Cardiac fibroblast (primary cell): ENCODE measurements at places on chromosomes 5 and 9.

GRCh38 chr5:130571076-130571475 lies 594.0 kb downstream of the HINT1 start:
- DNase-seq = peak; percentile 47

GRCh38 chr9:121331992-121332685 lies 37.9 kb downstream of the STOM start:
- DNase-seq = peak; percentile 64

DNA sequence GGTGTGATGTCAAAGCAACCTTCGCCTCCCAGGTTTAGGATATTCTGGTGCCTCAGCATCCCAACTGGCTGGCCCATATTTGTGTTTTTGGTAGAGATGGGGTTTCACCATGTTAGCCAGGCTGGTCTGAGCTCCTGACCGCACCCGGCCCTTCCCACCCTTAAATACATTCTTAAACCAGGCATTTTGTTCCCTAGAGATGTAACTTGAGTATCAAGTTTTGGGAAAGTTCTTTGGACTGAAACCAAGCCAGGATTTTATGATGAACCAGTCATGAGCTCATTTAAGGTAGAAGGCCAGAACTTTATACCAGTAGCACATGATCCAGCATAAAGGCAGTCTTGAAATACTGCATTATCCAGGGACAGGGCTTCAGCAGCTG lies 3.5 kb downstream of the RPL7A start:
- no peak for DNase-seq

- DNase-seq = no peak
Measured at GRCh38 chr9:134460206-134460605, 134.0 kb downstream of the RXRA start.

DNA sequence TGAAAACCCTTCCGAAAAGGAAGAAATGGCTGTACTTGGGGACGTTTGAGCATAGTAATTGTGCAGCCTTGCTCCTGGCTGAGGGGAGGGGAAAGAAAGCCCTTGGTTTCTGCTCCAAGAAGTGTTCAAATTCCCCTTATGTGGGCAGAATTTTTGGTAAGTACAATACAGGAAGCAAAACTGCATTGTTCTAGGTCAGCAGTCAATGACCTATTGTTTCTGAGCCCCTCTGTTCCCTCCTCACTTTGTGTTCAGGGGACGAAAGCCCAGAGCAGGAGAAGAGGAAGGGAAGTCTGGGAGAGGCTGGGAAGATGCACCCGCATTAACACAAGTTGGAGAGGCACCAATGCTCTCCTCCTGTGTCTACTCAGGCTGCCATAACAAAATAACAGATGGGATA lies 11.9 kb downstream of the BASP1 start:
- DNase-seq = no peak

DNA sequence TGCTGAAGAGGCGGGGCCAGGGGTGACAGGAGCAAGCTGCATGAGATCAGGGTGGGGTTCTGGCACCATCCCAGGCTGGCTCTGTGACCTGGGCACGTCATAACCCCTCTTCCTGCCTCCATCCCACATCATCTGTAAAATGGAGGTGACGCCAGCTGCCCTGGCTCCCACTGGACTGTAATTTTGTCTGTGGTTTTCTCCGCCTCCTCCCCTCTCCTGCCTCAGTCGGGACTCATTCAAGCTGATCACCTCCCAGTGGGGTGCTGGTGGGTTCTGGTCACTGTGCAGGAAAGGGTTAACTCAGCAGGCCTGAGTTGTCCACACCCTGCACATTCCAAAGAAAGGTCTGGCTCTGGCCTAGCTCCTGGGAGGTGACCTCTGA lies 128.2 kb downstream of the RXRA start:
- DNase-seq = no peak

DNA sequence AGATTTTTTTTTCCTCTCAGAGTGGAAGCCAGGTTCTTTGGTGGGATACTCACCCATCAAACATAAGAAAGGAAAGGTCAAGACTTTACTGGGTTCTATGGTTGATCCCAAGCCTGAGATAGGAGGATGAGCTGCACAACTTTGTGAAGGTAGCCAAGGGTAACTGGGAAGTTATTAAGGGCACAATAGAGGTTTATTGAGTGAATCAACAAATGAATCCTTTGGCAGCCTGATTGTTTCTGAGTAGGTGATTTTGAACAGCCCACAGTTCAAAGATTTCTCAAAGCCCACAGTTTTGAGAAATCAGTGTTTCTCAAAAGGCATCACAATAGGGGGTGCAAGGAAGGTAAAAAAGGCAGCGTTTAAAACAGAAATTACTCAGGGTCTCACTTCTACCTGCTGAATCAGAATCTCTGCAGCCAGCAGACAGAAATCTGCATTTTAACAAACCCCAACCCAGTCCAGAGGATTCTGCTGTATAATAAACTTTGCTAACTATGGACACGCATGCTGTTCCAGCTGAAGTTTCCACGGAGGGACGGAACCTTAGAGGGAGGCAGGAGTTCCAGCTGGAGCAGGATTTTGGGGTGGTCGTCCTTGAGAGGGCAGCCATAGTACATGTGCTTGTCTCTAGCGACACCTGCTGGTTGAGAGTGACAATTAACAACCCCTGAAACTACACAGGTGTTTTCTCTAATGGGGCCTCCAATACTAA lies 32.7 kb upstream of the FSD1L start:
- peak; percentile 68 for DNase-seq

DNA sequence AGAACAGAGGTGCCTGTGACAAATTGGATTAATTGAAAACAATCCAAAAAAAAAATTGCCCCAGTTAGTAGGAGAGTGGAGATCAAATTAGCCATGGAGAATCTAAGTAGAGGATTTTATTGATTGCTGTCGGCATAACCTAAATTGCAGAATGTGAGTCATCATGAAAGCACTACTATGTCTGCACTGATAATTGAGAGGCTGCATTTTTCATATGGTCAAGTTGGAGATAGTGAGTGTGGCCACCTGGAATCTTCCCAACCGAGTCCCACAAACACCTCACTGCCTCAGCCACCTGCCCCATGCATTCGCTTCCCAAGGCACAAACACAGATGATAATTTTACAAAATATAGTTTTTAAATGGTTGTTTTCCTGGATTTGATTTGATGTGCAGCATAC lies 123.7 kb downstream of the NTRK2 start:
- no peak for DNase-seq

DNA sequence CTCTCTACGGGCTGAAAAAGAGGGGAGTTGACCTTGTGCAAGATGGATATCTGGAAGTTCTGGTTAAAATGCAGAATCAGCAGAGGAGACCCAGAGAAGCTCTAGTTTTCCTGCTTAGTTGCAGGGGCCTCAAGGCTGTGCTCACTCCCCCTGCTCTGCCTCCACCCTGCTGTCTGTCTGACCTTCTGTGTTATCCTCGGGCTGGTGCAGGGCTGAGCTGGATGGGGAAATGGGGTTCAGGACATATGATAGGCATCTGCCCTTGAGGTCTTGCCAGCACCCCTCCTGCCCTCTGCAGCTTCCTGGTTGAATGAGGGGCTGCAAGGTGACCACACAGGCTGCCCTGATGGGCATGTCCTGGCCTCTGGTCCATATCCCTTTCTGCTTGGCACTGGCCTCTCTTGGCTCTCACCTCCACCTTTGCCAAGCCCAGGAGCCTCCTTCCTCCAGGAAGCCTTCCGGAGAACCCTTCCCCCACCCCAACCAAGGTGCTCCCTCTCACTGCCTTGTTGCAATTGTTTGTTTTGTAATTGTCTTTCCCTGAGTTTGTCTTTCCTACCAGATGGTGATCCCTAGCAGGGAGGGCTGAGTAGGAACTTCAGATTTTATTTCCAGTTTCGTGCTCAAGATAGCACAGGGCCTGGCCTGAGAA lies 1.3 kb downstream of the TMEM268 start:
- no peak for DNase-seq

DNA sequence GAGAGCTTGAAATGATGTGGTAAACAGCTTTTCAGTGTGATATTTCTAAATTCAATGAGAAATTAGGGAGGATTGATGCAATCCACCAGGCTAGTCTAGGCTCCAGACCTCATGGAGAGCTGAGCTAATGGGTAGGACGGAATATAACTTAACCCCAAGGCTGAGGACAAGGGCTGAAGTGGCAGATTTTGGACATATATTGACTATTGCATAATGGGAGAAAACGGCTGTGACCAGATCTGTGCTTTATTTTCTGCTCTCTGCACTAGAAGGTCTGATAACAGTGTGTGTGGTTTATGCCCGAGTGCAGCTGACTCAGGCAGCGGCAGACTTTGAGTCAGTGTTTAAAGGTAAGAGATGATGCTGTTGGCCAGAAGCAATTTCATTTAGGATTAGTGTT lies 70.6 kb downstream of the ACTBL2 start:
- peak; percentile 66 for DNase-seq

GRCh38 chr5:72436796-72437471 lies 70.3 kb downstream of the ZNF366 start:
- DNase-seq = peak; percentile 67

DNA sequence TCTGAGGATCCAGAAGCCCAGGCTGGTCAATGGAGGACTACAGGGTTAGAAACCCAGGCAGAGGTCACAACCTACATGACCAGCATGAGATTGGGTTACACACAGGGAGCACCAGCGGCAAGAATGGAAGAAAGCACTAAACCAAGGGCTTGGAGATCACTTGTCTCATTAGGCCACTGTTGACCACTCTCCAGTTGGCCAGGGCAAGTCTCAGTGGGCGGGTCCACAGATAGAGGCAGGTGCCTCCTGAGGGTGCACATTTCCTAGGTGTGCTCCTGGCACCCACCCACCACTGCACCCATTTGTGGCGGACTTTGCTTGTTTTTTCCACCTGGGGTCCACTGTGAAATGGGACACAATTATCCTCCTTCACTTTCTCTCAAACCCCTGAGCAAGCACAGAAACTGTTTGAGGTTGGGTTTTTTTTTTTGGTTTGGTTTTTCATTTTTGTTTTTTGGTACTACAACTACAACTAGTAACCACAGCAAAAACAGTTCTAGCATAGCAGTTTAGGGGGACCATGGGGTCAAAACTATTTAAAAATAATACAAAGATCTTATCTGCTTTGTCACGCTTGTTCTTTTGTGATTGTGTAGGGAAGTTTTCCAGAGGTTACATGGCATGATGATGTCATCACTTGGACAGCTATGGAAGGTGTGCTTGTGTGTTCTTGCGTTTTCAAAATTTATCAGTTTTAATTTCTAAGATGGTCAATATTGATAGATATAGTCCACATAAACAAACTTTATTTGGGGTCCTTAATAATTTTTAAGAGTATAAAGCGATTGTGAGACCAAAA lies 6.1 kb downstream of the NPR2 start:
- no peak for DNase-seq

DNA sequence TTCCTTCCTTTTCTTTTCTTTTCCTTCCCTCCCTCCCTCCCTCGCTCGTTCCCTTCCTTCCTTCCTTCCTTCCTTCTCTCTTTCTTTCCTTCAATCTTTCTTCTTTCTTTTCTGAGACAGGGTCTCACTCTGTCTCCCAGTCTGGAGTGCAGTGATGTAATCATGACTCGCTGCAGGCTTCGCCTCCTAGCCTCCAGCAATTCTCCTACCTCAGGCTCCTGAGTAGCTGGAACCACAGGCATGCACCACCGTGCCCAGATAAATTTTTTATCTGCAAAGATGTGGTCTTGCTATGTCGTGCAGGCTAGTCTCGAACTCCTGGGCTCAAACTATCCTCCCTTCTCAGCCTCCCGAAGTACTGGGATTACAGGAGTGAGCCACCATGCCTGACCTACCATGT lies 81.4 kb downstream of the SPATA31C2 start:
- no peak for DNase-seq

DNA sequence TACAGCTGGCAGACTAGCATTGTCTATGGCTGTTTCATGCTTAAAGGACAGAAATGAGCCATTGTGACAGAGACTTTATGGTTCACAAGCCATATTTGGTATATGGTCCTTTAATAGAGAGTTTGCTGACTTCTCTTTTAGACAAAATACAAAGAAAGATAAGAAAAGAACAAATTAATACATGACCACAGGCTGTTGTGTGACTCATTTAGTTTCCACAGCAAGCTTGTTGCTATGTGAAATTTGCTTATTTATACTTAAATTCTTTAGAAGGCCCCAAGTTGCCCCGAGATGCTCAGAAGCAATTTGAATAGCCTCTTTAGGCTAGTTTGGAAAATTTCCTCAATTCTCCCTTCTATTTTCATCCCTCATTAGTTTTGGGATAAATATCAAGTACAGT lies 315.3 kb upstream of the RPS23 start:
- peak; percentile 73 for DNase-seq

DNA sequence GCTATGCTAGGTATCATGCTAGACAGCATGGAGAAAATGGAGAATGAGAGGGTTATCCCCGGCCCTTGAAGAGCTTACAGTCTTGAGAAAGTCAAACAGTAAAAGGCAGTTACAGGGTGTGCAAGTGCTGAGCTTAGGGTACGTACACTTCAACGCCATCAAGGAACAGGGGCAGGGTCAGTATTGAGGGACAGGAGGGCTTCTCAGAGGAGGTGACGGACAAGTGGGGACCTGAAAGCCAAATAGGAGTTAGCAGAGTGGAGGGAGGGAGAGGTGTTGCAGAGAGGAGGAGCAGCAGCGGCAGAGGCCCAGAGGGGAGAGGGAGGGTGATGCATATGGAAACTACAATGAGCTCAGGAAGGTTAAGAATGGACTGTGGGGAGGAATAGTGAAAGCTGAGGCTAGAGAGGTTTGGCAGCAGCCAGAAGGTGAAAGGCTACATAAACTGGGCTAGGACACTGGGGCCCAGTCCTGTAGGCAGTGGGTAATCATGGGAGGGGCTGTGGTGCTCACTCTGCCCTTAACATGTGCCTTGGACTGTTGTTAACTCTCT lies 88.0 kb downstream of the NRG2 start:
- no peak for DNase-seq

GRCh38 chr9:76200315-76200714 lies 193.9 kb downstream of the RFK start:
- peak; percentile 60 for DNase-seq

GRCh38 chr9:788777-789176 lies 52.7 kb upstream of the DMRT1 start:
- no peak for DNase-seq

DNA sequence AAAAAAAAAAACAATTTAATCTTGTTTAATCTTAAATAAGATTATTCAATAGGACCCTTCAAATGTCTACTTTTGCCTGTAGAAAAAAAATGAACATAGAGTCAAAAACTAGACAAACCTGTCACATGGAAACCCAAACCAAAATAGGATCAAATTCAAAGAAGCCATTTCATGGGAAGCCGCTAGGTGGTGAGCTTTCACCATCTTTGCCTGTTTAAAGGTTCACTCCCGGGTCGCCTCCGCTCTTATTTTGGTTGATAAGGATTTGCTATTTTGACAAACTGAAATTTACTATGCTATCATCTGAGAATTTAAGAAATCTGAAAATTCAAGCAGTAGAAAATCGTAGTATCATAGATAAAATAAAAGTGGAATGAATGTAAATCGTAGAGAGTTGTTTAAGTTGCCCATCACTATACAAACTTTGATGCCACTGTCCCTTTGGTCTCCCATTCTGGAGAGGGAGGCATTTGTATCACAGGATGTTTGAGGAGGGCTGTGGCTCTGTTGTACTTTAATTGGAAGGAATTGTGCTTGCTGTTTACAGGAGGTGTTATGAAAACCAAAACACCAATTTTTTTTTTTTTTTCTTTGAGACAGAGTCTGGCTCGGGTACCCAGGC lies 43.5 kb upstream of the DNAH5 start:
- peak; percentile 70 for DNase-seq
